ENCODE measurements at places on chromosomes 1 and 21.

GRCh38 chr1:159987186-159987585, 33.1 kb upstream of the SLAMF9 start:
- DNase-seq, result no peak

DNA sequence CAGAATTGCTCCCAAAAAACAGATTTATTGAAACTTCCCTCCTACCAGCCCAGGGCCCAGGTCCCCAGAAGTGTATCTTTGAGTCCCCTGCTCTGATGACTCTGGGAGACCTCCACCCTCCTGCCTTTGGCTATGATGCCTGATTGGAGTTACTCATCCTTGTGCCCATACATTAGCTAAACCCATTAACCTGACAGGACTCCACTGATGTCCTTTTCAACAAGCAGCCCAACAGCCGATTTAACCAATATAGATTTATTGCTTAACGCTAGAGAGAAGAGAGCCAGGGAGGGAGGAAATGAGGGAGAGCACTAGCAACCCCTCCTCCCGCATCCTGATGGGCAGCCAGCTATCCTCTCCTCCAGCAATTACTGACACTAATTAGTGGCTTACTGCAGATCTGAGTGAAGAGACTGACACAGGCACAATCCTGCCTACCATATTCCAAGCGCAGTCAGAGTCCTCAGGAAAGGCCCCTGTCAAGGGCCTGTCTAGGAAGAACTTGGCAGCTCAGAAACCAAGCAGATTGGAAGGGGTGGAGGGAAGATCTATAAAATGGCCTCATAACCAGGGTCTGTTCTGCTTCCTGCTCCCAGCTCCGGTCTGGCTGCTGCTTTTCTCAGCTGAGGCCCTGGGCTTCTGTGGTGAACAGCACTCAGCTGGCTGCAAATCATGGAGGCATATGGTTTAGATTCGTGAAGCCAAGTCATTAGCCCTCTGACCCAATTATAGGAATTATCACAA, 484.5 kb upstream of the DAB1 start:
- DNase-seq, result no peak

DNA sequence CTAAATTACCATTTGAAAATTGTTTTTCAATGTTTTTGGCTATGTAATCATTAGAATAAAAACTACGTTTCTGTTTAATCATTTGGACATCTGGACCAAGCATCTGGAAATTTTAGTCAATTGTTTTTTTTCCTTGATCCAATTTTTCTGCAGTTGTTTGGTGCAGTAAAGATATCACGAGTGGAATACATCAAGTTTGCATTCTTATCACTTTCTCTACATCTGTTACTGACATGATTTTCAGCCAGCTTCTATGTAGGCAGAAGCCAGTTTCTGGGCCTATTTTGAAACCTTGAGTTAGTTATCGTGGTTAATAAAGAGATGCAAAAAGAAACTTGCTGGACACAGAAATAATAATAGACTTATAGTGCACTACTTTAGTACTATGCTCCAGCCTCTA, 277.9 kb upstream of the ADAMTS5 start:
- no peak for DNase-seq

DNA sequence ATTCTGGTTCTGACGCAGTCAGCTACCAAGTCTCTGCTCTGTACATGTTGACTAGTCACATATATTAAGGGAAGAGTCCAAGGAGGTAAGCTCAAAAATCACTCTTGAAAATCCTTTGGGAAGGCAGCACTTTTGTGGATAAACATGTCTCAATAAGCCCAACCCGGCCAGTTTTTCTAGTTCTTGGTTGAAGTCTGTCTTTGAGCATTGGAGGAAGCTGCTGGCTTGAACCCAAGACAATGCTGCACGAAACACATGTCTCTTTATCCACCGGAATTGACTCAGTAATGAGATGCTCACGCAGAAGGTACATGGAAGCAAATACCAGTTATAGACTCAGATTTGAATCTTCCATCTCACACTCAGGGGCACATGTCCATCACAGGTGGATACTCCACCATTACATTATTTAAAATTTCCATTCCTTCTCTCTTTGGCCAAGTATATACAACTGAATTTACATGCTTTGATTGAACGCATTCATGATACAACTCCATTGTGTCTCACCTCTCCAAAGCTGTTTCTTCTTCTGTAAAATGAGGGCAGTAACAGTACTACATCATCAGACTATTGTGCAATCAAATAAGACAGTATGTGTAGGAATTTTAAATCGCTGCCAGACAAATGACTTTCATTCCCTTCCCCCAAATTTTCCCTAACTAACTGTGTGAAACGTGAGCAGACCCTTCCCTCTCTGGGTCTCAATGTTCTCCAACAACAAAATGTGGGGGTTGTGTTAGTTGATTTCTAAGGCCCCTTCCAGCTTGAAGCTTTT, 9.6 kb upstream of the GUCA2A start:
- DNase-seq, result no peak

- no peak for DNase-seq
These were observed 24.7 kb upstream of the POGK start for GRCh38 chr1:166814611-166815010.

GRCh38 chr1:15022048-15022447, 131.5 kb upstream of the TMEM51 start:
- DNase-seq, result no peak

GRCh38 chr1:175380521-175381300, 188.1 kb upstream of the KIAA0040 start:
- DNase-seq, result no peak

DNA sequence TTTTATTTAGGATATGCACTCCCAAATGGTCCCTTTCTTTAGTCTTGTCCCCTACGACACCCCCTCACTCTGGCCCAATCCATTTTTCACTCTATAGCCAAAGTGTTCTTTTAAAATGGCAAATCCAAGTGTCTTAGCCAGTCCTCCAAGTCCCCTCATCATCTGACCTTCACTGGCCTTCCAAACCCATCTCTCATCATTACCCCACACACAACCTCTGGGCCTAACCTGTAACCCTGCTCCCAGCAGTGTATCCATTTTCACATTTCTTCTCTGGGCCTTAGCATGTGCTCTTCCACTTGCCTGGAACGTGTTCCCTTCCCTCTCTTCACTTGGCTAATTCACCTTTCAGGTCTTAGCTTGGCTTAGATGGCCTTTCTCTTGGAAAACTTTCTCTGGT, 6.5 kb upstream of the ARL8A start:
- no peak for DNase-seq

GRCh38 chr1:48492392-48492791, 20.4 kb upstream of the SPATA6 start:
- DNase-seq, result peak; percentile 45

DNA sequence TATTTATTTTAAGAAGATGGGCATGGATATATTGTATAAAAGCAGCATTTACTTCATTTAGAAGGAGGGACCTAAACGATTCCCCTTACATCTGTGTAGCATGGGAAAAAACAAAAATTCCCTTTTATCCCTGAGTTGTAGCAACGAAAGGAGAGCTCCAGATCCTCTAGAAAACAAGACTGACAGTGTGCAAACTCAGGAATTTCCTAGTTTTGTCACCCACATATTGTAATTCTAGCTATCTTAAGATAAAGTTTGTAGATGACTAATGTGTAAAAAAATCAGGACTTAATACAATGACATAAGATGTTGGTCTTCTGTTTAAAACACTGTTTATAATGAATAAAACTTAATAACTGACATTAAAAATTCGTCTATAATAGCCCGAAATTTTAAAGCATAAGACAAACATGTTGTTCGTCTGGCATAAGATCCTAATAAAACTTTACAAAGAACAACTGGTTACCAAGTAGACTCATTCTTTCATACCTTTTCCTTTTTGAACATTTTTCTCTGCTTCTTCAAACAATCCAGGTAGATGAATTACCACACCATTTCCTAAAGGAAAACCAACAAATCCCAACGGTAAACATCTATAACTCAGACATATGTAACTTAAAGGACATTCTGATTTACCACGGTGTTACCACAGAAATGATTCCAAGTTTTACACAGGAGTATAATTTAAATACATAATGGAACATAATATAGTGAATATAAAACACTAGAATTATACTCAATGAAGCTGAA, 15.2 kb downstream of the ADSS2 start:
- DNase-seq, result no peak

GRCh38 chr1:117613969-117614729, 8.3 kb downstream of the TENT5C start:
- DNase-seq, result no peak

GRCh38 chr1:172293429-172293828, 127.1 kb upstream of the C1orf105 start:
- DNase-seq, result no peak

Measured in NCI-H1092 (cell line).